ENCODE measurements at places on chromosomes 3 and 15.

DNA sequence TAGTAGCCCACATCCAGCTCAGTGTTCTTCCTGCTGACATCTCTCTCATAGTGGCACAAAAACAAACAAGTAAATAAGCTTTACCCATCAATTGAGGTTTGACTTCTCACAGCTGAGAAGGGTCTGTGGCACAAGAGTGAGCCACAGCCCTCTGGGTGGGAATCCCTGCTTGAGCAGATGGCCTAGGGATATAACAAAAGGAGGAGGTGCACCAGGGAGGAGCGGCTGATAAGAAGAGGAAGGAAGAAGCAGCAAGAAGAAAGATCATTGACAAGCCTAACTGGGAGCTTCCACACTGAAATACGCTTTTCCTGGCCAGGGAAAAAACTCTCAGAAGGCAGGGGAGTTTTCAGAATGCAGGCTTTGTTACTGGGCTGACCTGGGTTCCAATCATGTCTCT lies 279.8 kb downstream of the UACA start:
- DNase-seq: no peak

DNA sequence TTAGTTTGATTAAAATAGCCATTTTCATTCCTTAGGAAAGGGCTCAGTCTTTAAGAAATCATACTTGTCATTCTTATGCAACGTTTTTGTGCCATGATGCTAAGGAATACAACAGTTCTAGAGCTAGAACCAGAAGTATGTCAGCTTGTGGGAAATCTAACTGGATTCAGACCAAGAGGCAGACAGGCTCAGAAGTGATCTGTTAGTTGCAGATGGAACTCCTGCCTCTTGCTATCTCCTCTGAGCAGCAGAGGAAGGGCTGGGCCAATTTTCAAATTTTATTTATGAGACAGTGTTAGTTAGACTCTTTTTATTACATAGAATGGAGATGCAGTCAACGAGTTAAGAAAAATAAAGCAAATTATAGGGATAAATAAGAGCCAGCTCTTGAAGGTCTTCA lies 48.5 kb upstream of the RYR3 start:
- DNase-seq: no peak

- DNase-seq: peak; percentile 3
These were observed 74.7 kb downstream of the ZBBX start for GRCh38 chr3:167305340-167305890.

DNA sequence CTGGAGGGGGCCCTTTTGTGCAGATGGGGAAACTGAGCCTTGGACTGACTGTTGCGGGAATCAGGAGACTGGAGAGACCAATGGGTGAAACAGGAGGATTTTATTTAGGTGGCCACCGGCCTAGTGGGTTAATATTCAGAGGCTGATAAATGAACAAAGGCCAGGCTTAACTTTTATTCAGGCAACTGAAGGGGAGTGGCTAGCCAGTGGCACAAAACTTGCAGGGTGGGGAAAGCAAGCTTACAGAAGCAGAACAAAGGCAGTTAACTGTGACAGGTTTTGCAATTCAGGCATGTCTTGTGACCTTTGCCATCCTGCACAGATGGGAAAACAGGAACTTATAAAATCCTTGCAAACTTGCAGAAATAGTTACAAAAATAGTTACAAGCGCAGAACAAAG lies 24.9 kb upstream of the ACAD9 start:
- no peak for DNase-seq

- no peak for DNase-seq
These were observed 59.9 kb downstream of the RPL39L start for GRCh38 chr3:187079090-187080022.

DNA sequence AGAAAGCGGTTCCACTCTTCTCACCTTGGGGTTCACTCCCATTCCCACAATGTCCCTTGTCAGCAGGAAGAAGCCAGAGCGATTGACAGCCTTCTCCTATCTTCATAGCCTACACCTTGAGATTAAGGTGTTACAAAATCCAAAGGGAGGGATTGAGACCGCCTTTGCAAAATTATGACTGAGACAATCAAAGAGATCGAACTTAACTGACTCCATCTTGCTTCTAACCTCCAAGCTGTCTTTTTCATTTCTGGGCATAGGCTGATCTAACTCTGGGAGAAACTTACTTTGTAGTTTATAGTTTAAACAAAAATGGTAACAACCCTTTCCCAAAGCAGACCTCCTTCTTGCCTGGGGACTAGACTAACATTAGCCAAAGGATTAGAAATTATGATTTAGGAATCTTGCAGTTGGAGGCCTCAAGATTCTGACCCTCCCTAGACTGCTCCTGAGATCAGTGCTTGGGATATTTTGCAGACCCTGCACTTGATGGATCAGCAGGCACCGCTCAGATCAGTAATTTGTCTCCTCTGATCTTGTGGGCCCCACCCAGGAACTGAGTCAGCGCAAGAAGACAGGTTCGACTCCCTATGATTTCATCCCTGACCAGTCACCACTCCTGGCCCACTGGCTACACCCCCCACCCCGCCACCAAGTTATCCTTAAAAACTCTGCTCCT lies 40.0 kb downstream of the PAQR5 start:
- DNase-seq: peak; percentile 38

DNA sequence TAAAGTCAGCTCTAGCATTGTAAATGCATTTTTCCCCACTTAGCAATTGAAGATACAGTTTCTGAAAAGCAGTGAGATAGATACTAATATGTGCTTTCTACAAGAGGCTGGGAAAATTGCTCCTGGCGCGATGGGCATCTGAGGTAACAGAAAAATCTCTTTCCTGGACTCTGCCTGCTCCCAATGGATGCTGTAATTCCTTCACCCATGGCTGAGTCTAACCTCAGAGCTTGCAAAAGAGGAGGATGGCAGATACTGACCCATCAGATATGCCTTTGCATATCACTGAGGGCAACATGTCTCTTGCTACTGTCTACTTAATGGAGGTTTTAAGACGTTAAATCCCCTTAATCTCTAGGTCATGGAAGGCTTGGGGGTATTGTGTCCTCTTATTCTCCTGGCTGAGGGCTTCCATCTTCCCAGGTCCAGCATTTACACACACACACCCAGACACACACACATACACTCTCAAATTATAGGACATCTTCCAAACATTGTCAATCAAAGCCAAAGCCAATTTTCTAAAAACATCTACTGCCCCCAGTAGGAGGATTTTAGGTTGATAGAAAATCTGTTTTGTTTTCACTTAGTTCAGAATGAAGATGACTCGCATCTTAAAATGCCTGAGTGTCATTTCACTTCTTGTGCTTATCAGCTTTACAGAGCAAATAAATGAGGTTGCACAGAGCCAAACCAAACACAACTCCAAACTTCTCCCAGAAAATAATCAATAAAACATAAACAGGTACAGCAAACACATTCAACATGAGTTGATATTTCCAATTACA lies 2.4 kb downstream of the TRPM1 start:
- DNase-seq: no peak

GRCh38 chr3:114406922-114407321 lies 113.1 kb downstream of the TIGIT start:
- no peak for DNase-seq

DNA sequence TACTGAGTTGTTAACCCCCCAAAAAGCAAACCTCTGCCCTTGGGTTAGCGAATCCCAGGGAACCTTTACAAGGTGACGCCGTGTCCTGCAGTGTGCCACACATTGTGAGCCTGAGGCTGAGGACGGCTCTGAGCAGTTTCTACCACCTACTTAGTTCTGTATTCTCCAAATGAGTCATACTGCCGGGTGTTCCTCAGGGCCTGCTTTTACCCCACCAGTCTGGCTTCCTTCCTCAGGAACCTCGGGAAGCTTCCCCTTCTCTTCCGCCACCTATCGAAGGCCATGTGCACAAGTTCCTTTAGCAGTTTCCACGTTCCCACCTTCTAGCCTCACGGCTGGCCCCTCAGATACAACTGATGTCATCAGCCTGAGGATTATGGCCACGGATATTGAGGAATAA lies 384.0 kb upstream of the TPM1 start:
- DNase-seq: peak; percentile 47

DNA sequence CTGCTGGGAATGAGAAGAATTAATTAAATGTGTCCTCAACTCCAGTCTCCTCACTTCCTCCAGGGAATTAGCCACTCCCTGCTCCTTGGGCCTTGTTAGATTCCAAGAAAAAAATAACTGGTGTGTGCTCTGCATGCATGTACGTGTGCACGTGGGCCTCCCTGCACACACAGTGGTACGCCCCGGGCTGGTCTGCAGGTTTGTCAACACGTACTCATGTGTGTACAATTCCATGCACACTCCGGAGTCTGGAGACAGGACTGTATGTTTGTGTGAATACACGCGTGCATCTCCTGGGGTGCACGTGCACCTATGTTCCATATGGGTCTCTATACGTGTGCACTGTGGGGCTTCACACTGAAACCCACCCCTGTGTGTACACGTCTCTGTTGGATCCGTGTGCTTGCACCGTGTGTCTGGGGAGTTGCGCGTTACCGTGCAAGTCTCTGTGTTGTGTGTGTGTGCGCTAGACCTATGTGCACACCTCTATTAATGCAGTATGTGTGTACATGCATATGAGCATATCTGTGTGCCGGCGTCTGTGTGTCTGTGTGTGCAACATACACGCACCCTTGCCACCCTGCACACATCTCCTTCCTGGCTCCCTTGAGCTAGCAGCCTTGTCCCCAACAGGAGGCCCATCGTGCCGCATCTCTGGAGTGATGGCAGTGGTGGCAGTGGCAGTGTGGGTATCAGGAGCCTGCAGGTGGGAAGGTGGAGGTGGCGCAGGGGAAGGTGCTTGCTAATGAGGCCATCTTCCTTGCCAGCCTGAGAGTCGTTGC lies 210.1 kb downstream of the TBC1D2B start:
- no peak for DNase-seq

DNA sequence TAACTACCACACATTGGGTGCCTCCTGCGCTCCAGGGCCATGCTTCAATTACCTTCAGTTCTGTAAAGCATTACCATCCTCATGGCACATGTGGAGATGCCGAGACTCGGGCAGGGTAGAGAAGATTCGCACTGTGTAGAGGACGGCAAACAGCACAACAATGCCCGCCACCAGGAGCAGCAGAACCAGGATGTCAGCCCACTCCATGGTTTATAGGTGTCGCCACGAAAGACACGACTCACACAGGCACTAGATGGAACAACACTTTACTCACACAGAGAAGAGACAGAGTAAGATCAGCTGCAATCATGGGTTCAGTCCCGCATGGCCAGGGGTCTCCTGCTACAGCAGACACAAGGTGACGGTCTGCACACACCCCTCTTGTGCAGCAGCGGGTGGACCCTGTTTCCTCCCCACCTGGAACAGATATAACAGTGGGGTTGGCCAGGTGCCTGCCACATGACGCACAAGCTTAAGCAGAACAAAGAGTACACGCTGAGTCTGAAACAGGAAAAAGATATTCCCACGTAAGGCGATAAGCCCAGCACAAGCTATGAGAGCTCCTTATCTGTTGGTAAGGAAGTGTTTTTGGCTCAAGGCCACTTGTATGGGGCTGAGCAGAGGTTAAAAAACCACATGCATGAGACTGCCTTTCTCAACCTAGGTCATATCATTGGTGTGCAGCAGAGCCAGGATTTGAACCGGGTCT lies 2.5 kb upstream of the TBC1D21 start:
- DNase-seq: peak; percentile 42

DNA sequence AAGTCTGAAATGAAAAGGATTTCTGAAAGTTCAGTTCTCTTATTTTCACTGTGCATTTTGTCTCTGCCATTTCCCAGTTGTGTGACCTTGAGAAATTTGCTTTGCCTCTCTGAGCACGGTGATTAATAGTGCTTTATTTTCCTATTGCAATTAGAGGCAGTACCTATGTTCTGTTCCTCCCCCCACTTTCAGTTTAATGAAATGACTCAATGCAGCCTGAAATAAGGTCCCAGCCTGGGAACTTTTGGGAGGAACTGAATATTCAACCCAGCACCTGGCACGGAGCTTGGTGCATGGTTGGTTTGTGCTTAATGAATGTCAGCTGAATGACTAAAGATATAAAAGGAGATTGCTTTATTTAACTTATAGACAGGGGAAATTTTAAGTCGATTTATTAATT lies 352.6 kb downstream of the PDCD6IP start:
- no peak for DNase-seq

GRCh38 chr3:150543128-150543527 lies 3.2 kb downstream of the SERP1 start:
- no peak for DNase-seq

DNA sequence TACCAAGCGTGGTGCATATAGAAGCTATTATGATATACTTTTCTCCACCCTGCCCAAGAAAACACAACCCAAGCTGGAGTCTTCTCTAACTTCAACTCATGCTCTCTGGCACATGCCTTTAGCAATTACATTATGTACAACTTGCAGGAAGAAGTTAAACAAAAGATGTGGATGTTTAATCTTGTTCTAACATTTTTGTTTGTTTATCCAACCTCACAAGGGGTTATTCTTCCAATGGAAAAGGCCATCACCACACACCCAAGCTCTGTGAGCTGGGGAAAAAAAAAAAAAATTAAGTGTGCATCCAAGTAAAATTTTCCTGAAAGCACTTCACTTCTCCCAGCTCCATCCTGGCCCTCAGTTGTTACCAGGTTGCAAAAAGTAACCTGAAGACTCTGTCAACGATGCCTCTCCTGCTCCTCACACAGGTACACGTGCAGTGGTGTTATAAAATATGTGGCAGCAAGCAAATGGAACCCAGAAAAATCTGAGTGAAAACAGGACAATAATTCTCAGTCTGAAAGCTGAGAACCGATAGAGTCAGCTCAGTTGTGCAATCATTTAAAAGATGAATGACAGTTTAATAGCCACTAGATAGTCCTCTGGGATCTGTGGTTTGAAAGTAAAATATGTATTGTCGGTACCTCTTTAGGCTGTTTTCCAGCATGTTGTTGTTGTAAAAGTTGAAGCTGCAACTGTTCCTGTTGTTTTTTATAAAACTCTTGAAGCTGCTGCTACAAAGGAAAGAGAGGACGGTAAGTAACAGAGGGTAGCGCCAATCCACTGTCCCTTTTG lies 531.4 kb downstream of the FOXP1 start:
- peak; percentile 80 for DNase-seq

DNA sequence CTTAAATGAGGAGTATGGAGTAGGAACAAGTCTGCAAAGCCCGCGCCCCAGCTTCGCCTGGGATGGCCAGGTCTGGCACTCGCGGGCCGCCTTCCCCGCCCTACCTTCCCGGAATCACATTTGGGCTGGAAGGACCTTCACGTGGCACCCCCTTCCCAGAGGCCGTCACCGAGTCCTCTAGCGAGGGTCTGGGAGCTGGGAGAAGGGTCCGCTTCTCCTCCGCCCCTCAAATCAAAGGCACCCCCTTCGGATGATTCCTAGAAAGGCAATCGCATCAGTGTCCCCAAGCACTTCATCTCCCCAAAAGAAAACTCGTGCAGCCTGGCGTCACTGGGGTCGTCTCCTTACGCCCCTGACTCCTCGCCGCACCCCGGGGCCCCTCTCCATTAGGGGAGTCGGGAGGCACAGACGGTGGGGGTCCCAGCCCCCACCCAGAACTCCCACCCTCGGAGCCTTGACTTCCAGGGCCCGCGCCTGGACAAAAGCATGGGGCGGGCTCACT lies 380 bp downstream of the MYLK start:
- DNase-seq: no peak

- peak; percentile 86 for DNase-seq
These were observed 127.4 kb upstream of the ABHD17C start for GRCh38 chr15:80567721-80568157.
